ENCODE measurements at places on chromosomes 6 and 20.

DNA sequence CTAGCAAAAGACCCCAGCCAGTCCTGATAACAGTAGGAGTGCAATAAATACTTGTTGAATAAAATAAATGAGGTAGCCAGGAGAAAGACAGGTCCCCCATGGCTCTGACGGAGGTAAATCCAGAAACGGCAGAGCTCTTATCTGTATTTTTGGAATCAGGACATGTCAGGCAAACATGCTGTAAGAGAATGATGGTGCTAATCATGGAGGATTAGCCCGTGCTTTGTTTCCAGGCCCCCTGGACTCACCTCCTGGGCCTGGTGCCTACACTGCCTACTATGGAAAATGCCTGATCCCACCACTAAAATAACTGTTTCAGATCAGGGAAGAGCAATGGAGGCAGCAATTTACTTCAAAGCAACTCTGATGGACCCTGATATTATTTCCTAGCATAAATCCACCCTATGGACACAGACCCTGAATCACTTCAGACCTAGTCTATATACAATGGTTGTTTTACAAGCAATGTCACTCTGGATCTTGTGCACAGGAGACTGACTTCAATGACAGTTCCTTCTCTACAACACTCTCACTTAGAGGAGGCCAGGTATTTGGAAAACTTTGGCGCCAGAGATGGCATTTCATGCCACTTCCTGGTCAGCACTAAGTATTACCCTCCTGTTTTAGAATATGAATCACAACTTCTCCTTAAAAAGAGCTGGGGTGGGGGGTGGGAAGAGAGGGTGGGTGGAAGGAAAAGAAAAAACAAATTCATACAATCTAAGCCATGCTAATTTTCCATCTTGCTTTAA, 6.4 kb downstream of the MRPL14 start:
- no peak for DNase-seq

DNA sequence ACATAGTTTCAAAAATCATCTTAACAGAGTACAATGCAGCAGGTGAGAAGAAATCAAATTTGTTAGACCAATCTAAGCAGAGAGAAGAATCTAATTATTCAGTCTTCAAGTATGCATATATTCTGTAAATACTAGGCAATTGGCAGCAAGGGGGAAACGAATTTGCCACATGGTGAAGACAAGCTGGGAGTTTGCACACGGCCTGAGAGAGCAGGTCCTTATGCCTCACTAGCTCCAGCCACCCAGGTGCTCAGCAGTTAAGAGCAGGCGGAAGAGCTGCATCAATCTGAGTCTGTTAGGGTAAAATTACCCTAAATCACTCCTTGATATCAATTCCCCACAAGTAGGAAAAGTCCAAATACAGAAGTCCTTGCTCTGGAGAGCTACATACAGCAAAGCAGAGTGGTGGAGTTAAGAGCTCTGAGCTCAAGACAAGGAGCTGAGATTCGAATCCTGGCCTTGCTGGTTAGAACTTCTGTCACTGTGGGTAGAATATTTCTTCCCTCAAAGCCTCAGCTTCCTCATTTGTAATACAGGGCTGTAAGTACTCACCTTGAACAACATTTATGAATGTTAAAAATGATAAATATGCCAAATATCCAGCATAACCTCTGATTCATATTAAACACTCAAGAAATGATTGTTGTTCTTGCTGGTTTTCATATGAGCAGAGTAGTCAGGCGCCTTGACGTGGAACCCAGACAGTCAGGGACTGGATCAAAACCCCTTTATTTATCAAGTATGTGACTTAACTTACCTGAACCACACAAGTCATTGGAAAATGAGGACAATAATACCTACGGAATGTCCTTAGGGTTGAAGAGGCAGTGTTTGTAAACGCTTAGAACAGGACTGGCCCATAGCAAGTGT, 444.2 kb downstream of the CDH26 start:
- no peak for DNase-seq

DNA sequence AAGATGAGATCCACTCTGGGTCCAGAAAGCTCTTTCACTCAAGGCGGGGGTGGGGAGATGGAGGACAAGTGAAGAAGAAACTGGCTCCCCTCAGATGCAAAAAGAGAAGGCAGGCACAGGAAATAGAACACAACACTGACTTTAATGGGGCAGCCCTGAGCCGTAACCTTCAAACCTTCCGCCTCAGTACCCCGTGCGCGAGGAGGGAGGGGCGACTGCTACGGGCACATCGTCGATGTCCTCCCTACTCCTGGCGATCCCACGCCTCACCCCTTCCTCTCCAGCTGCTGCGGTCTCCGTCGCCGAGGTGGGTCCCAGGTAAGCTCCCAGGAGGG, 3.9 kb downstream of the SPEF1 start:
- DNase-seq: no peak

DNA sequence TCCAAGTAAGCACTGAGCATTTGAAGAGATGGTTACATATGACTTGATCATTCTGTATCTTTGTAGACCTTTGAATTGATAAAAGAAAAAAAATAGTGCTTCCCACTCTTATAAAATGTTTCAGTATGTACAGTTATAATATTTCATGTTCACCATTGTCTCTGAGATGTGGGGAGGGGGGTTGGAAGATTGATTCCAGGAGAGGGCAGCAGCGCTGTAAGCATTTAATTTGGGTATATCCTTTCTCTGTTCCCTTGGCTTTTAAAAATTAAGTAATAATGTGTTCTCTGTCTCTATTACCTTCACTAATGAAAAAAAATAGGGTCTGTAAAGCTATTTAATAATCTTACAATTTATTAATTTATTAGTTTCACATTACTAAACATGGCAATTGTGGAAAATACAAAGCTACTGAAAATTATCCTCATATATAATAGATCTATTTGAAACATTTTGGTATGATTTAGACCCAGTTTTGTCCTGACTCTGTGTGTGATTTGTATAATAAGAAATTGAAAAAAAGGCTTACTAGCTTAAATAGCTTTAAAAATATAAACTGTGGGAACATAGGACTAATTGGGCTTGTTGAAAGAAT, 341.2 kb downstream of the CDKAL1 start:
- DNase-seq: no peak

GRCh38 chr20:5779071-5779900, 29.1 kb downstream of the SHLD1 start:
- DNase-seq: peak; percentile 23

All from tibial nerve (tissue), 4 donors.